ENCODE measurements at places on chromosomes 6 and 20.
A peak's percentile ranks its signal among the peaks of the same experiment; 100 is the strongest.

- DNase-seq, result peak; percentile 99
Measured at GRCh38 chr6:142802124-142802523, 142.9 kb downstream of the HIVEP2 start.

DNA sequence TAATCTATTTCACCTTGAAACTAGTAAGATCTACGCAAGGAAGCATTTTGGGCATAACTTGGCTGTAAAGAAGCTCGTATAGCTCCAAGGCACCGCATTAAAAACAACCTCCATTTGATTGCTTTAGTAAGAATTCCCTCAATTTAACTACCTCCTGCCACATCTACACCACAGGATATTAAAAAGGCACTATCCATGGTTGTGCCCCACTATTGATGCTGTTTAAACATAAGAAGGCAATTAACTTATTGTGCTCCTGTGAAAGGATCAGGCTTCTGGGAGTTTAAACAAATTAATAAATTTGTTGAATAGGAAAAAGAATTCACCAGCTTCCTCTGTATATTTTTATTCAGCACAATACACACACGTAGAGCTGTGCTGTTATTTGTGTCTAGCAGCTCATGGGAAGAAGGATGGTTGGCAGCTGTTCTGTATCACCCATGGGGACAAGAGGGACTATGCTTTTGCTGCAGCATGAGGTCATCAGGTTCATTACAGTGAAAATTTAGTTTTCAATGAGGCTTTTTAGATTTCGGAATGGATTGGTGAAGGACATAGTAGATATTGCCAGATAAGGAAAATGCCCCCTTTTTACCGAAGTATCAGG lies 513.3 kb downstream of the HAO1 start:
- no peak for DNase-seq

GRCh38 chr6:42498473-42499128 lies 46.9 kb upstream of the TRERF1 start:
- DNase-seq, result no peak

DNA sequence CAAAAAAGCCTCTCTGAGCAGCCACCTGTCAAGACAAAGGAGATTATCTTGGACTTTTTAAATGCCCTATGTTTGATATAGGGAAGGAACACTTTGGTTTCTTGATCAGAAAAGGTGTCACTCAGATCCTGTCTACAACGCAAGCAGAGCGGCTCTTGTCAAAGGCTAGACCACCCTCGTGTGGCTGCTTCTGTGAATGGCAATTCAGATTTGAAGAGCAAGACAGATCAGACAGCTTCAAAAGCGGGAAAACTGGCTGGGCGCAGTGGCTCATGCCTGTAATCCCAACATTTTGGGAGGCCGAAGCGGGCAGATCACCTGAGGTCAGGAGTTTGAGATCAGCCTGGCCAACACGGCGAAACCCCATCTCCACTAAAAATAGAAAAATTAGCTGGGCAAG lies 10.1 kb upstream of the NXT1 start:
- peak; percentile 73 for DNase-seq

- DNase-seq, result no peak
Measured at GRCh38 chr6:35152067-35152707, 11.0 kb upstream of the TCP11 start.

All from AG10803 (cell line).